ENCODE measurements at places on chromosomes 6 and 20. TPM values are rescaled to one million over a fixed set of nuclear protein-coding genes. Genes with fewer than 3 reads are reported as not detected.

EFCAB8 gene
- not detected for total RNA-seq

KCNB1 gene
- 145 TPM for total RNA-seq

SLC17A4 gene
- not detected for total RNA-seq

TFAP2C gene
- 1.4 TPM for total RNA-seq

MRAP2 gene
- total RNA-seq, result 13.4 TPM

FOXQ1 gene
- total RNA-seq, result 3.1 TPM

SLC16A10 gene
- 15.2 TPM for total RNA-seq

REM1 gene
- 0.39 TPM for total RNA-seq

HLA-DRA gene
- 92.7 TPM for total RNA-seq

CD83 gene
- 22.1 TPM for total RNA-seq

KCNK17 gene
- 0.28 TPM for total RNA-seq

Data from dorsolateral prefrontal cortex (tissue), 122 donors.